ENCODE measurements at places on chromosomes 1 and 21.

DNA sequence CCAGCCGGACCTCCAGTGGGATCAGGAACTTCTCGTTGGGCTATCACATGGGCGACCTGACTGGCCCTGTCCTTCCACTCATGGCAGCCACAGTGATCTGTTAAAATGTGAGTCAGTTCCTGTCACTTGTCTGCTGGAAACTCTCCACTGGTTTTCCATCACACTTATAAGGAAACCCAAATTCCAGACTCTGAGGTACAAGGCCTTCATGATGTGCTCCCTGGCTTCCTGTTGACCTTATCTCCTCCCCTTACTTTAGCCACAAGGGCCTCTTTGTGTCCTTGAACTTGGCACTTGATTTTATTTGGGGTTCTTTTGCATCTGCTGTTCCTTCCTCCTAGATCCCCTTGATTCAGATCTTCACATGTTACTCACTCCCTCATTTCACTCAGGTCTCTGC is 96.8 kb downstream of the TENT5C start:
- no peak for DNase-seq

DNA sequence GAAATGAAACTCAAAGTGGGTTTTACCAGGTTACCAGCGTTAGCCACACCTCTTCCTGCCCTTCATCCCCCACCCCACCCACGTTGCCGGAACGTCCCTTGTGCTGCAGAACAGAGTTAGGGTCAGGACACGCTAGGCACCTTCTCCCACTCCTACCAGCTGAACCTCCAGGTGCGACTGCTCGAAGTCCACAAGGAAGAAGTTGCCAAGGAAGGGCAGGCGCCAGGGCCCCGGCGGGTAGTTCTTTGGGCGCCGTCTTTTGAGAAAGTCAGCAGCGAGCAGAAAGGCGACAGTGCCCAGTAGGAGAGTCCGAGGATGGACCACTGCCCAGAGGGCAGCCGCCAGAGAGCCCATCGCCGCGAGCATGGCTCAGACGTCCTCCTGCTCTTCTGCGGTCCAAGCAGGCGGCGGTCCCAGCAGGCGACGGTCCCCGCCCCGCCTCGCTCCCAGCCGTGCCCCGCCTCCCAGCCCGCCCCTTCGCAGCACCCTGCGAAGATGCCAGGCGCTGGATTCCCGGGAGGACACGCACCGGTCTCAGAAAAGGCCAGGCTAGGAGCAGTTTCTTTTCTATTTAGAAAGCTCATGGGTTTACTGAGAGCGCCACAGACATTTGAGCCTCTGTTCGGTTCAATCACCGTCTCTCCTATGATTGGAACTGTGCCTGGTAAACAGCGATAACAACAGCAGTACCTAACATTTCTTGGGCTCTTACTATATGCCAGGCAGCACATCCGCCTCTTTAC is at the start of gene CYP2J2:
CYP2J2 (minus strand) TSS at position 393 of the 743 bp plus-strand sequence; CDS start at position 366, 27 bp downstream.
- DNase-seq, result no peak

DNA sequence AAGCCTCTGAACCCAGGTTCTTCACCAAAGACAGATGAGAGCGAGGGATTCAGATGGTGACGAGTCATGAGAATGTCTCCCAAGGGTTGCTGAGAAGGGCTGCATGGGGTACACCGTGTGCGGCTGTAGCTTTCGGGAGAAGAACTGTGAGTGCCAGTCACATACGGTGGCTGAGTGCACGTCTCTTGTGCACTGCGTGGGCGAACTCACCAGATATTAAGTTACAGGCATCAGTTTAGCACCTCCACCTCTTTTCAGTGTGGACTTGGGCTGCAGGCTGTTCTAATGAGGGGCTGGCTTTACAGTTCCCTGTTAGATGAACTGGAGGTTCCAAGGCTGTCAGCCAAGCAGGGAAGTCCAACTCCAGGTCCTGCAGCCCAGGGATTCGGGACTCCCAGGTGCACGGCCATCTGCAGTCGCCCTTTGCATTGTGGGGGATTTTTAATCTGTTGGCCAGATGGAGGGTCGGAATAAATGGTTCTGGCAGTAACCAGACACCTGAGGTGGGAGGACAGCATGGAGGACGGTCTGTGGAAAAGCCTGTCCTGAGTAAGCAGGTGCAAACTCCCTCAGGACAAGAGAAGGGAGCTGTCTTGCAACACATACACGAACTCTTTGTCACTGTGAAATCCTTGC is 26.5 kb upstream of the AVPR1B start:
- no peak for DNase-seq

DNA sequence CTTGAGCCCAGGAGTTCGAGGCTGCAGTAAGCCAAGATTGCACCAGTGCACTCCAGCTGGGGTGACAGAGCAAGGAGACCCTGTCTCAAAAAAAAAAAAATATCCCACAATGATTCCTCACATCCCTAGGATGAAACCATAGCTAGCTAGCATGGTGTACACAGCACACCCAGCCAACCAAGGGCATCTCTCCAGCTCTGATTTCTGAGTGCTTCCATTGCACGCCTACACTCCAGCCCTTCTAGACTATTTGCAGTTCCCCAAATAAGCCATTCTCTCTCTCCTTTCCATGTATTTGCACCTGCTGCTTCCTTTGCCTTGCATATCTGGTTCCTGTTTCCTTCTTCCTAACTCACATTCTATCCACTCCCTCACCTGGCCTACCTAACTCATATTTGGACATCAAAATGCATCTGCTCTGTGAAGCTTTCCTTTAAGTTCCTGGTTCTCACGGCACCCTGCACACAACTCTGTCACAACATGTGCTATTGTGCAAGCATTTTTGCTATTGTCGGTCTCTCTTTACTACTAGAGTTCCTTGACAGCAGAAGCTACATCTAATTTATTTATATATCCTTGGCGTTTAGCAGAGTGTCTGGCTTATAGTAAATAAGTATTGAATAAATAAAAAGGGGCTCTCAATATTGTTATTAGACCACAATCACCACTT is 2.4 kb upstream of the ELAPOR1 start:
- no peak for DNase-seq

DNA sequence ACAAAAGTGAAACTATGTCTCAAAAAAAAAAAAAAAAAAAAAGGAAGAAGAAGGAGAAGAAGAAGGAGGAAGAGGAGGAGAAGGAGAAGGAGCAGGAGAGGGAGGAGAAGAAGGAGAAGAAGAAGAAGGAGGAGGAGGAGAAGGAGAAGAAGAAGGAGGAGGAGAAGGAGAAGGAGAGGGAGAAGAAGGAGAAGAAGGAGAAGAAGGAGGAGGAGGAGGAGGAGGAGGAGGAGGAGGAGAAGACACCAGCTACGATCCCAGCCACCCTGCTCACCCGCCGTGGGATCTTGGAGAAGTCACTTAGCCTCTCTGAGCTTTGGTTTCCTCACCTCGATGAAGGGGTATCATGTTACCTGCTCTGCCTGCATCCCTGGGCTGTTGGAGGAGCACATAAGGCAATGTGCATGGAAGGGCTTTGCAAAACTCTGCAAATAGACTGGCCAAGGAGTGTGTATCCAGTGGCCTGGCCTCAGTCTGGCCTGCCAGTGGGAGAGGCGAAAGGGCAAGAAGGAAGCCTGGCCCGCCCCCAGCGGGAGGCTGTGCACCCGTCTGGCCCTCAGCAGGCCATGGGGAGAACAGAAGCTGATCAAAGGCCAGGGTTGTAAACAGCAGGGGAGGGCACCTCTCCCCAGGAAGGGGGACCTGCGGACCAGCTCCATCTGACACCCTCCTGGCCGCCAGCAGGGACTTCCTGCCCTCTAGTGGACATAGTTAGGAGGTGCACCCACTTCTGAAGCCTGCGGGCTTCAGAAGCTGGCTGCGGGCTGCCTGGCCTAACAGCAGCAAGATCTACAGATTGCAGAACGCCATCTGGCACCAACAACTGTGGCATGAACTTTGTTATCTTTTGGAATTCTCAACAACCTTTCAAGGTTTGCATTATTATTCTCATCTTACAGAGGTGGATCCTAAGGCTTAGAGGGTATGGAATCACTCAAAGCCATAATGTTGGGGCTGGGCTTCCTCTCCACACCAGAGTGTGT is 19.2 kb upstream of the CDK18 start:
- DNase-seq, result peak; percentile 44

- no peak for DNase-seq
Observed at GRCh38 chr1:174580801-174581200, 133.0 kb downstream of the GPR52 start.

DNA sequence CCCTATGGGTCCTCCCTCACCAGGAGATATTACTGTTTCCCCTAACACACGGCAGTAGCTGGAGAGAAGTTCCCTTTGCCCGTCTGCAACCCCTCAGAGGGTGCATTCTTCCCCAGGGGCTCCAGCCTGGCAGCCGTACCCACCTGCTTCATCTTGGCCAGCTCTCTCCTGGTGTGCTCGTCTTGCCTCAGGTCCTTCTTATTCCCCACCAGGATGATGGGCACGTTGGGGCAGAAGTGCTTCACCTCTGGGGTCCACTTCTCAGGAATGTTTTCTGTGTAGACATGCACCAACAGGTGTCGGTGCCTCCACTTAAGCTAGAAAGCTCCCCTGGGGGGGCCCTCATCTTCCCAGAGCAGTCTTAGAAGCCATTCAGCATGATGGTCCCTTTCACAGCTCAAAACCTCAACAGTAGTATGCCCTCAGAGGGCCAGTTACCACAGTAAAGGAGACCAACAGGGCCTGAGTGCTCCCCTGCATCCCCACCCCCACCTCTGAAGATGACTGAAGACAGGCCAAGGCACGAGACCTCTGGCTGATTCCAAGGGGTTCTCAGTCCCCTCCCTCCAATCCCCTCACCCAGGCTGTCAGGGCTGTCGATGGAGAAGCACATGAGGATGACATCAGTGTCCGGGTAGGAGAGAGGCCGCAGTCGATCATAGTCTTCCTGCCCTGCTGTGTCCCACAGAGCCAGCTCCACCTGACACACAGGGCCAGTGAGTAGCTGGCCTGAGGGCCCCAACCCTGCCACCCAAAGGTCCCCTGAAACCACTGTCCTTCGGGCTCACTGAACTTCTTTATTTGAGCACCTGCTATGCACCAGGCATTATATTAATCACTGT is 4.3 kb downstream of the RHOC start:
- no peak for DNase-seq

DNA sequence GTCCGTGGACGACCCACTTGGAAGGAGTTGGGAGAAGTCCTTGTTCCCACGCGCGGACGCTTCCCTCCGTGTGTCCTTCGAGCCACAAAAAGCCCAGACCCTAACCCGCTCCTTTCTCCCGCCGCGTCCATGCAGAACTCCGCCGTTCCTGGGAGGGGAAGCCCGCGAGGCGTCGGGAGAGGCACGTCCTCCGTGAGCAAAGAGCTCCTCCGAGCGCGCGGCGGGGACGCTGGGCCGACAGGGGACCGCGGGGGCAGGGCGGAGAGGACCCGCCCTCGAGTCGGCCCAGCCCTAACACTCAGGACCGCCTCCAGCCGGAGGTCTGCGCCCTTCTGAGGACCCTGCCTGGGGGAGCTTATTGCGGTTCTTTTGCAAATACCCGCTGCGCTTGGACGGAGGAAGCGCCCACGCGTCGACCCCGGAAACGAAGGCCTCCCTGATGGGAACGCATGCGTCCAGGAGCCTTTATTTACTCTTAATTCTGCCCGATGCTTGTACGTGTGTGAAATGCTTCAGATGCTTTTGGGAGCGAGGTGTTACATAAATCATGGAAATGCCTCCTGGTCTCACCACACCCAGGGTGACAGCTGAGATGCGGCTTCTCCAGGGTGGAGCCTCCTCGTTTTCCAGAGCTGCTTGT is 32.4 kb downstream of the PRMT2 start:
- DNase-seq, result no peak

DNA sequence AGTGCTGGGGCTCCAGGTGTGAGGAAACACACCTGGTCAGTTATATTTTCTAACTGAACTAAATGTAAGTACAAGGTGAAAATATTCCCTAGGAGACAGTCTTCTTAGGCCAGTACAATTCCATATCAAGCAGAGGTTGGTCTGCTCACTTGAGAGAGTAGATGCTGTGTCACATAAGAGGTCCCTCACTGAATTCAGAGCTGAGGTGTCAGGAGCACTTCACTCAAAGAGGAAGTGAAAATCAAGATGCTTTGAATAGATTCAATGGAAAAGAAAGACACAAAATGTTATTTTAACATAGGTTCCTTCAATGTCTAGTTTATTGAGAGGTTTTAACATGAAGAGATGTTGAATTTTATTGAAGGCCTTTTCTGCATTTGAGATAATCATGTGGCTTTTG is 4.3 kb upstream of the FCRL3 start:
- DNase-seq, result no peak

DNA sequence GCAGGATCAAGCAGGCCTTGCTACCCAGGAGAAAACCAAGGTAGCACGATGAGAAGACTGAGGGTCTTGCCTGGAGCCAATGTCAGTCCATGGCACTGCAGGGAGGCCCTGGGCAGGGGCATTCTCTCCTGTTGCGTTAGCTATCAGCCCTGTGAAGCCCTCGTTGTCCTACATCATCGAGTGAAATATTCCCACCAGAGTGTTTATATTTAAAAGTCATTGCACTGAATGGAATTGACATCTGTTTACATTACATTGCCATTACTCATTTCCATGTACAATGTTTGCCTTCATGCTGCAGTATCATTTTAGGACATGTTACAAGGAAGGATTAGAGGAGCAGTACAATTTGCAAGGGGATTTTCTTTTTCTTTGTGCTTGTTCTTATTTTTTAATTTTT is 243.9 kb downstream of the KAZN start:
- DNase-seq, result no peak

- no peak for DNase-seq
Observed at GRCh38 chr21:36916718-36917117, 49.8 kb downstream of the HLCS start.

DNA sequence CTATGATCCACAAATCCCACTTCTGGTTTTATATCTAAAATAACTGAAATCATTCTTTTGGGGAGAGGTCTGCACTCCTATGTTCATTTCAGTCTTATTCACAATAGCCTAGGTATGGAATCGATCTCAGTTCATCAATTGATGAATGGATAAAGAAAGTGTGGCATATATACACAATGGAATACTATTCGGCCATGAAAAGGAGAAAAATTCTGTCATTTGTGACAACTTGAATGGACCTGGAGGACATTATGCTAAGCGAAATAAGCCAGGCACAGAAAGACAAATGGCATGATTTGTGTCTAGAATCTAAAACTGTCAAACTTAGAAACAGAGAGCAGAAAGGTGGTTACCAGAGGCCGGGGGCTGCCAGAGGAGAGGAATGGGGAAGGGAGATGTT is 5.4 kb upstream of the KRTAP10-8 start:
- no peak for DNase-seq

GRCh38 chr21:22892028-22892427 is 1893.8 kb downstream of the NCAM2 start:
- no peak for DNase-seq

- peak; percentile 35 for DNase-seq
Observed at GRCh38 chr1:167819849-167820683, 93.9 kb downstream of the ADCY10 start.

All from hematopoietic multipotent progenitor cell (in vitro differentiated cells).